Activated CD4-positive, alpha-beta T cell treated with anti-CD3 and anti-CD28 coated beads, Interleukin-2, amount 10 ng/mL, durations not matched to agents 24 days and 14 days (primary cell): ENCODE measurements at places on chromosomes 7 and 10. TPM values are rescaled to one million over a fixed set of nuclear protein-coding genes. Genes with fewer than 3 reads are reported as not detected.
A peak's percentile ranks its signal among the peaks of the same experiment; 100 is the strongest.

Gene PSD
- 10.4 and 12.1 TPM in 2 replicates for total RNA-seq

Gene NT5C2
- total RNA-seq, result 51.8 and 57.6 TPM in 2 replicates

Gene FGL2
- 1.7 and 1.8 TPM in 2 replicates for total RNA-seq

Gene MKLN1
- total RNA-seq, result 38.3 and 38.8 TPM in 2 replicates

Gene ANKRD61
- 0.31 and 0.58 TPM in 2 replicates for total RNA-seq

Gene SMURF1
- total RNA-seq, result 12.5 and 13.1 TPM in 2 replicates

GRCh38 chr10:129905553-129905952, 58.5 kb downstream of the EBF3 start:
- DNase-seq, result no peak

GRCh38 chr10:79418886-79419595, 26.4 kb downstream of the ZCCHC24 start:
- DNase-seq, result no peak

DNA sequence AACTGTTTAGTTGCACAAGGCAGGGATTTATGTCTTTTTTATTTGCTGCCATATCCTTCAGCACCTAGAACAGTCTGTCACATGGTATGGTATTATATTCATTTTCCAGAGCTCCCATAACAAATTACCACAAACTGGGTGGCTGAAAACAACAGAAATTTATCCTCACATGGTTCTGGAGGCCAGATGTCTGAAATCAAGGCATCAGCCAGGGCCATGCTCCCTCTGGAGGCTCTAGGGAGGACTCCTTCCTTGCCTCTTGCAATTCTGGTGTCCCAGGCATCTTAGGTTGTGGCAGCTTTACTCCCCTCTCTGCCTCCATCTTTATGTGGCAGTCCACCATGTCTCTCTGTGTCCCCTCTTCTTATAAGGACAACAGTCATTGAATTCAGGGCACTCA, 43.1 kb downstream of the MET start:
- DNase-seq, result no peak

DNA sequence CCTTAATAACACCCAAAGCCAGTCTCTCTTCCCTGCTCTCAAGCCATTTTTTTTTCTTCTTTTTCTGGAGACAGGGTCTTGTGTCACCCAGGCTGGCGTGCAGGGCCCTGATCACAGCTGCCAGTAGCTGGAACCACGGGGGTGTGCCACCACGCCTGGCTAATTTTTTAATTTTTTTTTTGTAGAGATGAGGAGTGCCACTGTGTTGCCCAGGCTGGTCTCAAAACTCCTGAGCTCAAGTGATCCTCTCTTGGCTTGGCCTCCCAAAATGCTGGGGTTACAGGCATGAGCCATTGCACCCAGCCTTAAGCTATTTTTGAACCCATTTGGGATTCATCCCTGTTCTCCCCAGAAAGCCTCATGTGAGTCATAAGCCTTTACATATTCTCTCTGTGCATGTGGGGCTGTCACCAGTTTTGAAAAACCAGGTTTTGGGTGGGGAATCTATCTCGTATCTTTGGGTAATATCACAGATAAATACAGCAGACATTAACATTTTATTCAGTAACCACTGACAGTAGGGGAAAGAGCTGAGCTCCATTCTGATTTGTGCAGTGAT, 15.5 kb downstream of the ZNF487 start:
- peak; percentile 62 for DNase-seq

GRCh38 chr10:126212738-126213137, 175.5 kb downstream of the ADAM12 start:
- no peak for DNase-seq

- peak; percentile 67 for DNase-seq
Measured at GRCh38 chr7:104627516-104627915, 299.1 kb downstream of the LHFPL3 start.

- DNase-seq, result no peak
Measured at GRCh38 chr10:6980353-6980752, 400.3 kb upstream of the PRKCQ start.

GRCh38 chr7:102275123-102275703, 11.5 kb upstream of the SH2B2 start:
- DNase-seq, result no peak

DNA sequence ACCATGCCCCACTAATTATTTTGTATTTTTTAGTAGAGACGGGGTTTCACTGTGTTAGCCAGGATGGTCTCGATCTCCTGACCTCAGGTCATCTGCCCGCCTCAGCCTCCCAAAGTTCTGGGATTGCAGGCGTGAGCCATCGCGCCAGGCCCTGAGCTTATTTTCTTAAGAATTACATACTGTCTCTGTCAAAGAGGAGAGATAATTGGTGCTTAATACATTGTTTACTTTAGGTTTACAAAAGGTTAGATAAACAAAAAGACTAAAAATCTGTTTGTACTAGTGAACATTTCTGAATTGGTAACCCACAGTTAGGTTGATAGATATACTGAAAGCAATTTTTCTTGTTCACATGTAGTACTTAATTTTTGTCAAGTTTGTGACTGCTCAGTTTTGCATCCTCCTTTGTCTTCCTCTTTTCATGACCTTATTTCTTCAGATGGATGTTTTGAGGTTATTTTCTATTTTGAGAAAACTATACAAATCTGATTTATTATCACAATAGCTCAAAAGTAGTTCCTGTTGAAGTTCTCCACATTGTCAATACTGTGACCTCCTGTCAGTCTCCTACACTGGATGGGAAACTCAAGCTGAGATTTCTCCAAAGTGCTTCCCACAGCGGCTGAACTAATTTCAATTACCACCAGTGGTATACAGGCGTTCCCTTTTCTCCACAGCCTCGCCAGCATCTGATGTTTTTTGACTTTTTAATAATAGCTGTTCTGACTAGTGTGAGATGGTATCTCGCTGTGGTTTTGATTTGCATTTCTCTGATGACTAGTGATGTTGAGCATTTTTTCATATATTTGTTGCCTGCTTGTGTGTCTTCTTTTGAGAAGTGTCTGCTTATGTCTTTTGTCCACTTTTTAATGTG, 22.5 kb downstream of the HHEX start:
- DNase-seq, result no peak

DNA sequence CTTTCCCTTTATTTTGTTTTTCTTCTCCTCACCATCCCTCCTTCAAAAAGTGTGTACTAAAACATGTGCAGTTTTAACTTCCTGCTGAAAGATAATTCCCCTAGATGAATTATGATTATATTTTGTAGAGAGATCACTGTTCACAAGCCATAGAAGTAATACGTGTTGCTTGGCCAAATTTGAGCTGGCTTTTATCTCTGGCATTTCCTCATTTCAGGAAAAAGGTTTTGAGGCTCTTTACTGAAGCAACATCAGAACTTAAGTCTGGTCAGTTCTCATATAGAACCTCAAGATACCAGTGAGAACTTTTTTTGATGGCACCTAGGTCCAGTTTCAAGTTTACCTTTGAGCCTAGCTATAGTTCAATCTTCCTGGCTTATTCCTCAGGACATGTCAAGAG, 463.3 kb downstream of the INHBA start:
- no peak for DNase-seq

- DNase-seq, result peak; percentile 63
Measured at GRCh38 chr7:106021151-106022067, 58.3 kb downstream of the CDHR3 start.
